ENCODE measurements at places on chromosomes 16 and 17.

DNA sequence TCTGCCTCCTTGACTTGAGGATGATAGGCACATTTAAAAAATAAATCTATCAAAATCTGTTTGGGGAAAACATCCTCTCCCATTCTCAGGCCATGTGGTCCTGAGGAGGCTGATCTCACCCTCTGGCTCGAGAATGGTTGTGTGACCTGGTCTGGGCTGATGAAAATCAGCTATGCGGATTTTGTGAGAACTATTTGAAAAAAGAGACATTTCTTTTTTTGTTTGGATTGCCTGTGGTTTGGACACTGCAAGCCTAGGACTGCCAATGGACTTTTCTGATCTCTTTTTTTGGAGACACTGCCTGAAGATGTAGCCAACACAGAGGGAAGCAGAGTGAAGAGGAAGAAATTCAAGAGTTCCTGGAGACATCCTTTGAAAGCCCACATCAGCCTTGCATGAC, 145.9 kb downstream of the HS3ST3B1 start:
- no peak for DNase-seq

GRCh38 chr17:68718926-68719325, 117.8 kb upstream of the FAM20A start:
- DNase-seq: no peak

DNA sequence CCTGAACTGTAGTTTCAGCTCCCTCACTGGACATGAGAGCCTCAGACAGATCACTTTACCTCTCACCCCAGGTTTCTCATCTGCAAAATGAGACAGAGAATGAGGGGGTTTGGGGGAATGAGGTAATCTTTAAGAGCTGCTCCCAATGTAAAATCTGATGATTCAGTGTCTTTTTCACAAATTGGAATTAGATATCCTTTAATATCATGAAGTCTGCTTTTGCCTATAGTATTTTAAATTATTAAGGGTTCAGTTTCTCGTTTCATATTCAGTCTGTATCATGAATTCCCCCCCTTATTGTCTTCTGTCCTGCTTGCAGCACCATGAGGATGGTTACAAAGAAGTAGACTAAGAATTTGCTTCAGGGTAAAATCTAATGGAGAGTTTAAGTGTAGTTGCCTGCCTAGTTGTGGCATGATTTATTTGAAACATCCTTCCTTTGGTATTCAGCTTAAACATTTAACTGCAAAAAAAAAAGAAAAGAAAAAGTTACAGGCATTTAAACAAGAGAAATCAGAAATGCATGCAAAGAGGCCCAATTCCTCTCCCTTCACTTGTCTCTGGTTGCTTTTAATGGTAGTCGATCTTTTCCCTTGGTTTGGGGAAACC, 77.3 kb downstream of the WNT3 start:
- DNase-seq: no peak

DNA sequence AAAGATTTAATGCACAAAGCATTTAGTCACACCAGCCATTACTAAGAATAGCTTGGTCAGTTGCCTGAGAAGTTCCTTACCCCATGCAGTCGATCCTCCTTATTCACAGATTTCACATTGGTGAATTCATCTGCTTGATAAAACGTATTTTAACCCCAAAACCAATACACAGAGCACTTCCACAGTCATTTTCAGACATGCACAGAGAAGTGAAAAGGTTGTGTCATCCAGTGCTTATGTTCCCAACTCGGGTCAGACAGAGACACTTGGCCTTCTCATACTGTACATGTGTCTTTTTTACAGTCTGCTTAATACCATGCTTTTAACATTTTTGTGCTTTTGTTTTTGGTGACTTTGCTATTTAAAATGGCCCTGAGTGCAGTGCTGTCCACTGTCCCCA, 219.7 kb downstream of the SPECC1 start:
- no peak for DNase-seq

- no peak for DNase-seq
These were observed 435.6 kb downstream of the WWOX start for GRCh38 chr16:78535098-78535497.

DNA sequence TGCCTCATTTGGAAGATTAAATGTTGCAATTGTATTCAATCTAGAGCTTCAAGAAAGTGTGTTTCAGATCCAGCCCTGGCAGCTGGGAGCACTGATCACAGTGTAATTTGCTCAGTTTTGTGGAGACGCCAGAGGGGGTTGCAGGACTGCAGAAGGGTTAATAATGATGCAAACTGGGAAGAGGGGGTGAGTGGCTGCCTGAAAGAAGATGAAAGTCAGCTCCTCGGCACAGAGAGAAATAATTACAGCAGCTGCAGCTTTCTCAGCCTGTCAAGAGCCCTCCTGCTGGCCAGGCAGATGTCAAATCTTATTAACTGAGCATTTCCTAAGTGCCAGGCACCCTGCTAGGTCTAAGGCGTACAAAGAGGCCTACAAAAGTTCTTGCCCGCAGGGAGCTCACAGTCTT, 97.7 kb downstream of the ZNF18 start:
- DNase-seq: no peak

DNA sequence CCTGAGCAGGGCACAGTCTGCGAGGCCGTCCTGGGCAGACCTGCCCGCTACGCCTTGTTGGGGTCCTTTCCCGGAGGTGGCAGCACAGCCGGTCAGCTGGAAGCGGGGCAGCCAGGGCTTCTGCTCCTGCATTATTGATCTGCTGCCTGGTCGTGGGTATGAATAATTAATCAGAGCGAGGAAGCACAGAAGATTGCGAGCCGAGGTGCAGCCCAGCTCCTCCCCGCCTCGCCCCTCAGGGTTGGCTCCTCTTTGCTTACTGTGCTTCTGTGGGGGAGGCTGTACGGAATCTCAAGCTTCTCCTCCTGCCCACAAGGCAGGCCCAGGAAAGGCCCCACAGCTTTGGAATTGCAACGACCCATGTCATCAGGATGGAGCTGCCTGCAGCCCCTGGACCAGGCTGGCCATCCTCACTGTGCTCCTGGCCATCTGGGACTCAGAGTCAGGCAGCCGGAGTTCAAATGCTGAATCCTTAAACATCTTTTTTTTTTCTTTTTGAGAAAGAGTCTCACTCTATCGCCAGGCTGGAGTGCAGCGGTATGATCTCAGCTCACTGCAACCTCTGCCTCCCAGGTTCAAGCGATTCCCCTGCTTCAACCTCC, 25.6 kb downstream of the TRARG1 start:
- DNase-seq: no peak

DNA sequence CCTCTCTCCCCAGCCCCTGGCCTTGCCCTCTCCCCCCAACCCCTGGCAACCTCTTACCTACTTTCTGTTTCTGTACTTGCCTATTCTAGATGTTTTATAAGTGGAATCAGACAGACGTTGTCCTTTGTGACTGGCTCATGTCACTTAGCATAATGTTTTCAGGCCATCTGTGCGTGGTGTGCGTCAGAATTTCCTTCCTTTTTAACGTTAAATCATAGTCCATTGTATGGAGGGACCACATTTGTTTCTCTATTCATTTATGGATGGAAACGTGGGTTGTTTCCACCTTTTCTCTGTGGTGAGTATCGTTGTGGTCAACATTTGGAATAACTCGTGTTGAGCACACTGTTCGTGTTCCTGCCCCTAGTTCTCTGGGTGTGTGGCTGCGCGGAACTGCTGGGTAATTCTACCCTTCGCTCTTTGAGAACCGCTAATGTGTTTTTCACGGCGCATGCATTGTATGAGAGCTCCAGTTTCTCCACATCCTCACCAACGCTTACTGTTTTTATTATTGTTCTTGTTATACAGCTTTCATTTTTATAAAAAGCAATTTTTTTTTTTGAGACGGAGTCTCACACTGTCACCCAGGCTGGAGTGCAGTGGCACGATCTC, 26.3 kb downstream of the ACTG1 start:
- no peak for DNase-seq
